ENCODE measurements at places on chromosomes 4 and X.

- DNase-seq, result no peak
These were observed 3.8 kb downstream of the PHOX2B start for GRCh38 chr4:41744572-41745291.

DNA sequence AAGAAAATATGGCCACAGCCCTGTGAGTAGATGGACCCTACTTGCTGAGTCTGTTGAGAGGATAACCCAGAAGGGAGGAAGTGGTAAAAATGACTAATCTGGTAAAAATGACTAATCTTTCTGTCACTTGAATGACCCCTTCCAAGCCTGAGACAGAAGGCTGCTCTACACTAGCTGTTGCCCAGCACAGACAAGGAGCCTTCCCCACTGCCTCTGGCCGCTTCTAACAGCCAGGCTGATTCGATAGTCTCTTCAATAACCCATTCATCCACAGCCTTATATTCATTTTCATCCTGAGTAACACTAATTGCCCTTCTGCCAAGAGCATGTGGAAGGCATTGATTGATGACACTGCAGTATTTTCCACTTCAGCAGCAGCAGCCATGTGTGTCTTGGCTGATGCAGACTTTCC is 18.4 kb downstream of the MAGEB17 start:
- no peak for DNase-seq

GRCh38 chr4:81491943-81492342 is 20.2 kb upstream of the RASGEF1B start:
- DNase-seq, result peak; percentile 23

DNA sequence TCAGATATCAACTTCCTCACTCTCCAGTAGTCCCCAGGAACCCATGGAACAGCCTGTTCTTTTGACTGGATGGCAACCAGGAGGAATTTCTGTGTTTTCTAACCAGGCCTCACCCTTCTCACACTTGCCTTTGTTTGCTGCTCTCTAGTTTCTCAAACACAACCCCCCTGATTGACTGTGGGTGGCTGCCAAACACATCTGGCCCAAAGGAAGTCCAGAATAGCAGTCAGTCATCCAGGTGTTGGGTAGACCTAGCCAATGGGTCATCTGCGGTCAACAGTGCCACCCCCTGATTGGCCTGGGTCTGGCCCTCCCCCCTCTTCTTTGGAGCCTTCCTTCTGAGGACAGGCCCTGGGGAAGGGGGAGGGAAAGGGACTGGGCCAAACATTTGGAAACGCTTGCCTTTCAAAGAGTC is 53.7 kb downstream of the MSX1 start:
- DNase-seq, result no peak

DNA sequence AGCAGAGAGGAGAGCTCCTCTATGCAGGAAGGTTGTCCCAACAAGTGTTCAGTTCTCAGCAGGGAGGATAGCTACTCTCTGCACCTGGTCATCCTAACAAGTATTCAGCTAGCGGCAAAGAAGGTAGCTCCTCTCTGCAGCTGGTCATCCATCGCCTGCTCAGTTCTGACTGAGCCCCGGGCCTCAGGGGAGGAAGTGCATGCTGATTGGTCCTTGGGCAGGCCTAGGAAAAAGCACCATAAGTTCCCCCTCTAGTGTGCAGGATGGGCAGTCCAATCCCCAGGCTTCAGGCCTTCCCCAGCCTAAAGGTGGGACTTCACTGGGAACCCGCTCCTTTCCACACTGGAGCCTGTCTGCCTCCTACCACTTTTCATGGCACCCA is 4.4 kb upstream of the FBXW7 start:
- no peak for DNase-seq

GRCh38 chr4:74426101-74426500 is 18.8 kb upstream of the AREG start:
- no peak for DNase-seq

DNA sequence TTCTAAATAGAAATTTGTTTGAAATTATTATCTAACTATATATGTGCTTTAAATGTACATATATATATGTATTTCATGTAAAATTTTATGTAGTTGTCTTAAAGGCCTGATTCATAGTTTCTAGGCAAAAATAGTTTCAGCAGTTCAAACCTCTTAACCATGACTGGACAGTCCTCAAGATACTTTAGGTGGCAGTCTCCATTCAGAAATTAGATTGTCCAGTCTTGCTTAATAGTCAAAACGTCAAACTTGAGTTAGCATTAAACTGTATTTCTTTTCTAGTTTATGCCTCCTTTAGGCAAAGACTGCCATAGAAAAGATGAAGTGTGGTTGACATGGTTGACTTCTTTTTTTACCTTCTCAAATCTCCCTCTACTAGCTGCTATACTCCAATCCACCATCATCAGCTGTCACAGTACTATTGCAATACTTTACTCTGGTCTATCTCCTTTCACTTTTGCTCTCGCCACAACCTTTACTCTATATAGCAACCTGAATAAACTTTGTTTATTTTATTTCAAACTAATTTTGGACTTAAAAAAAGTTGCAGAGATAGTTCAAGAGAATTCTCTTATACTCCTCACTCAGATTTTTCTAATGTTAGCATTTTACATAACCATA is 395.6 kb upstream of the DIPK2B start:
- no peak for DNase-seq

DNA sequence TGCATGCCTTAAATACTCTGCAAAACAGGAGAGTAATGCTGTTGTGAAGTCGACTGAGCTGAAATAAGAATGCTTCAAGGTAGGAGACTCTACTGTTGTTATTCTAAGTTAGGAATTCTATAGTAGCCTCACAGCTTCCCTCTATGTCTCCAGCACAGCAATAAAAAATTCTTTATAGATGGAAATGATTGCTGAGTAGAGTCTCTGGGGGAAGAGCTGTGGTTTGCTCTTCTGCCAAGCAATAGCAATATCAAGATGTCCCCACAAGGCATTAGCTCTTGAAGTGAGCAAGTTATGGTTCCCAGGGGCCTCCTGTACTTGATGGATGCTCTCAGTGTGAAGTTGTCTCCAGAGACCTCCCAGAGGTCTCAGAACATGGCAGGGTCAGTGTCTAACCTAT is 880.6 kb upstream of the FRG1 start:
- no peak for DNase-seq
